ENCODE measurements at places on chromosomes 5 and 9.
A peak's percentile ranks its signal among the peaks of the same experiment; 100 is the strongest.

DNA sequence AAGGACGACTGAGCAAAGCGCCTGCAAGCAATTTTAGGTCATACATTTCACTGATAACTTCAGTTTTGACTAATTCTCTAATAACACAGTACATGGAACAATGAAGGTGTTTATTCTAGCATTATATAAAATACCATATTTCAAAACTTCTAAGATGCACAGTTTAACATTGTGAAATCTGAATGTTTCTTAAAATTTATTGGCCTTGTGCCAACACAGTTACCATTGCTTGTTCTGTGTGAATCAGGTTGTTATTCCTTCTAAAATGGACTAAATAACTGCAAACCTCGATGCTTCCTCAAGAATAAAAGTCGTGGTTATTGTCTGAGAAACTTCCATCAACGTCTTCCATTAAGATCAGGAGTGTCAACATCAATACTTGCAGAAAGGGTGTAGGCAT lies 8.0 kb downstream of the MCC start:
- DNase-seq, result no peak

DNA sequence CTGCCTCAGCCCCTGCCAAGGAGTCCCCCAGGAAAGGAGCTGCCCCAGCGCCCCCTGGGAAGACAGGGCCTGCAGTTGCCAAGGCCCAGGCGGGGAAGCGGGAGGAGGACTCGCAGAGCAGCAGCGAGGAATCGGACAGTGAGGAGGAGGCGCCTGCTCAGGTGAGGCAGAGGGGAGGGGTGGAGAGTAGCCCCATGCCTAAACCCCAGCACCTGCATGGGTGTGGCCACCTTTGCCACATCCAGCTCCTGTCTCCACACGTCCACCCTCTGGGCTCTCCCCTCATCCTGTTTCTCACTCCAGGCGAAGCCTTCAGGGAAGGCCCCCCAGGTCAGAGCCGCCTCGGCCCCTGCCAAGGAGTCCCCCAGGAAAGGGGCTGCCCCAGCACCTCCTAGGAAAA lies 17.2 kb downstream of the TCOF1 start:
- DNase-seq, result no peak

GRCh38 chr5:109329333-109330237 lies 80.2 kb downstream of the PJA2 start:
- DNase-seq, result no peak

DNA sequence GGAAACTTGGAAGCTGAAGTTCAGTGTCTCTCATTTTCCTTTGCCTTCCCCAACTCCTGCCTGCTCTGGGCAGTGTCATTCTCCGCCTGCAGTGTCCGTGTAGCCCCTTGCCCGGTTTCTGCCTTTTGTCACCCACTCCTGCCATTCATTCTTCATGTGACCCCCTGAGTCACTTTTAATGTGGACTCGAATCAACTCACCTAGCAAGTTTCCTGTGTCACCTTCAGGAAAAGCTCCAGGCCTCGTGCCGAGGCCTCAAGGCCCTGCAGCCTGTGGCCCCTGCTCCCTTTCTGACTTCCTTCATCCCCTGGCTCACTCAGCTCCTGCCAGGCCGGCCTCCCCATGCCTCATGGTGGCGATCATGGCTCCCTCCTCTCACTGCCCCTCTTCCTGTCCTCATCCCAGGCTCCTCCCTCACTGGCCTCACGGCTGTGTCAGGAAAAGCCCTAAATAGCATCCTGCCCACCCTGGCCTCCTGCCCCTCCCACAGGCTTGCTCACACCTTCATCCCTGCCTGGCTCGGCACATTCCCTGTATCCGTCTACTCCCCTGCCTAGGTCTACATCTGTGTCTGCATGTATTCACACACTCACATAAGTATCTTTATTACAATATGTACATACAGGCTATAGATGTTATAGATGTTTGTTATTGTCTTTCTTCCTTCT lies 294.9 kb downstream of the MED10 start:
- no peak for DNase-seq

DNA sequence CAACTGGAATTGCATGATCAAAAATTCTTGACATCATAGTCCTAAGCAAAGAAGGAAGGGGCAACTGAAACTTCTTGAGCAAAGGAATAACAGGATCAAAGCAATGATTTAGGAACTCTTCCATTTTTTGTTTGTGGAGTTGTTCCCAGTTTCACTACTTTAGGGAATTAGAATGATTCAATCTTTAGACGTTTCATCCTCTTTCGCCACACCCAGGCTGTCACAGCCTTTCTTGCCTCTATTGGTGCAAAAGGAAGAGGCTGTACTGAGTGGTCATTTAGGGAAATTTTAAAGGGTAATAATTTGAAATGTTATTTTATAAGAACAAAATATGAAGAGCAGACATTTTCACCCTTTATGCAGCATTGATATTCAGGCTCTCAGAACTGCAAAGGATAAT lies 1026.0 kb upstream of the ARRDC3 start:
- DNase-seq, result no peak

- DNase-seq, result no peak
These were observed 16.9 kb downstream of the PTCH1 start for GRCh38 chr9:95499847-95500246.

GRCh38 chr5:8394965-8395364 lies 526.0 kb downstream of the MTRR start:
- no peak for DNase-seq

DNA sequence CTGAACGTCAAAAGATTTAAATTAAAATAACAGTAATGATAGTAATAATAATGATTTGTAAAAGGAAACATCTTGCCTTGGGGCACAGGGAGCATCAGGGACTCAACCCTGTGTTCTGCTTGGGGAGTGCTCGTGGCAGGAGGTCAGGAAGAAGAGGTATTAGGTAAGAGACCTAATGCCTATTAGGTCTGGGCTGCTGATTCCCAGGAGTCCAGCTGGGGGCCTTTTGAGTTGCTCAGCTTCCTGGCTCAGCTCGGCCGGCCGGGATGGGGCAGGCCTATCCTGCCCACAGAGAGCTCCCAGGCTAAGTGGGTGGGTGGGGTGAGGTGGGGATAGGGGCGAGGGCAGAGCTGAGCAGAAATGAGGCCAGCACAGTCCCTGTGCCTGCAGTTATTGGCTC lies 17.5 kb downstream of the LMX1B start:
- DNase-seq, result no peak

DNA sequence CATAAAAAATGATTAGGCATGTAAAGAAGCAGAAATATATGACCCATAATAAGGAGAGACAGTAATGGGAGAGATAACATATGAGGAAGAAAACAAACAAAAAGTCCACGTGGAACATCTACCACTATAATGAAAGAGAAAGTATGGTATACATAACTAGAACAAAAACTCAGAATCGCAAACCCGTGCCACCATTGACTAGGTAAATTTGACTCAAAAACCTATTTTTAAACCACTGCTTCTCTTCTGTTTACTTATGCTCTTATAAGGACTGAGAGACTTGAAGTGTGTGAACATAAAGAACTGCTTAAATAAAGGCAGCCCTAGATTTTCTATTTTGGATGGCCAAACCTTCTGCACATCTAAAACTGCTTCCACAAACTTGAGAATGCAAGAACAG lies 330.7 kb downstream of the CAAP1 start:
- DNase-seq, result peak; percentile 6

DNA sequence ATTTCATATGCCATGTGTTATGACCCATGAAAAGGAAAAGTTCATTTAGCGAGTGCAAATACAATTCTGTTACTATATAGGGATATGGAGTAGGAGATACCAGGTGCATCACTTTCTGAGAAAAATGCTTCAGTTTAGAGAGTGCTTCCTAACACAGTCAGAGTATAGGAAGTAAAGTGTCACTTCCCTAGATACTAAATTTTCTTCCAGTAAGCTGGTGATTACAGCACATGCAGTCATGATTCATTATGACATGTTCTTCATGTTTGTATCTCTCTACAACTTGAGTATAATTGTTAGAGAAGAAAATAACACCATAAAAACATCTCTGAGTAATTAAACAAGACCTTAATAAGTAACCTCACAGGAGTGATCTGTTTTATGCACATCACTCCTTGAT lies 837.0 kb downstream of the DNAH5 start:
- no peak for DNase-seq

- DNase-seq, result no peak
These were observed 180.1 kb upstream of the NREP start for GRCh38 chr5:111937094-111937493.

GRCh38 chr9:104286799-104287198 lies 192.7 kb downstream of the SMC2 start:
- DNase-seq, result no peak

DNA sequence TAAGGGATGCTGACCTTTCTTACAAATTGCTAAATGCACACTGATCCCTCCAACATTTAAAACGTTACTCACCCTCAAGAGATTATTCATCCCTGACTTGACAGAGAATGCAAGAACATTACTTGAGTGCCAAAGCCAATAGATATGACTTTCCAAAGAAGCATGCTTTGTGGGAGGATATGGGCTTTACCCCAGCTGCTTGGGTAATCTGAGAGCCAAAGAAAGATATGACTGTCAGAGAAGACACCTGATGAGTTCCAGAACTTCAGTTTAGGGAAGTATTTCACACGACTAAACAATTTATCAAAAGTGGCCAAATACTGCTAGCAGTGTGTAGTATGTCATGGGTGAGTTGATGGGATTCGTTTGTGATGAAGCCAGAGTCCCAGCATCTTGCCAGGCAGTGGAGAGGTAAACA lies 7.4 kb upstream of the SPDL1 start:
- DNase-seq, result no peak

- DNase-seq, result no peak
These were observed 12.0 kb downstream of the TTC1 start for GRCh38 chr5:160020964-160021363.

DNA sequence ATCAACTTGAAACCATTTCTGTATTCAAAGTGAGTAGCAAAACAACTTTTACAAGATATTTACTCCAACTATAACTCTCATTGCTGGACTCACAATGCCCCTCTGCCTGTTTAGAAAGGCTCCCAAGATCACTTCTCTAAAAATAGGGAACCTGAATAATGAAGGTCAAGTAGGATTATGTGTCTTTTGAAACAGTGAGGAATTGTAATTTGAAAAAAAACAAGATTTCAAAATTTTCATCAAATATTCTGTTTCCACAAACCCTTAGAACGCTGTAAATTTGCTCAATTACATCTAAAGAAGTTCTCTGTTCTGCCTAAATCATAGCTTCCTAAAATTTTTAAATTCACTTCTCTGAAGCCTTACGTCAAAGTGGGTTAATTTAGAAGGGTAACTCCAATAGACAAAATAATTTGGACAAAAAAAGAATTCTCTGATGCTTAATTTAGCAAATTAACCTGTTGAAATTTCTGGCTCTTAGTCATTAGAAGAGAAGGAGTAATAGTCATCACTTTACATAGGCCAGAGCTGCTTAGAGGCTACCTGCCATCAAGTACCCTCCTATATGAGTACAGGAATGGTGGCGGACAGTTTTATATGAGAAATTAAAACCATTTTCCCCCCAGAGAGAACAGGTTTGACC lies 4.0 kb downstream of the ELL2 start:
- no peak for DNase-seq

GRCh38 chr9:113919382-113919781 lies 43.3 kb downstream of the ZNF618 start:
- DNase-seq, result no peak

DNA sequence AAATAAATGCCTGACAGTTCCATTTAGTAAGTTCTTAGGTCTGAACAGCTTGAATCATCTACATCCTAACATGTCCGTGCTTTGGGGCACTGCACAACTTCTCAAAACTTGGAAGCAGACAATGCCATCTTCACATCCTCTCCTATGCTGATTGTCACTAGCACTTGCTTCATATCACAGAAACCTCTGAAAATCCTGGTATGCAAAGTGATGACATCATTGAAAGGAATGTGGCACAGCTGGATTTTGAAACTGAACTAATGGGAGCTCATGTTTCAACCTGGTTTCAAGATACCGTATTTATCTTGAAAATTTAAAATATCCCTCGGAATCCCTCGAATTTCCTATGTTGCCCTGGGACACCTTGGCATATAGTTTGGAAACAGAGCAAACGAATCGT lies 490.2 kb upstream of the DAP start:
- DNase-seq, result no peak

DNA sequence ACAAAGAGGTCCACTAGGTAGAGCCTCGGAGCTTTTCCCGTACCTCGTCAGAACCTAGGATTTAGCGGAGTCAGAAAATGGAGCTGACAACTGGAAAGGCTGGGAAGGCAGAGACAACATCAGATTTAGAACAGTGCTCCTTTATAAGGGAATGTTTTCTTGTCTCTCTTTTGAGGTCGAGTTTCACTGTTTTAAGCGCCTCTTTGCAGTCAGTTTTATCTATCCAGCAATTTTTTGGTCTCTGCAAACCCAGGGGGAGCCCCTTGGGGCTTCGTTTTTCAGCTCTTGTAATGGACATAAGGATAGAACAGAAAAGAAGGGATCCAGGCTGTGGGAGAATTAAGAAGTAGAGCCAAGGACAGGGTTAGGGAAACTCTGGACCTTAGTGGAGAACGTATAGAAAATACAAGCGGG lies 80.5 kb downstream of the FNBP1 start:
- no peak for DNase-seq

DNA sequence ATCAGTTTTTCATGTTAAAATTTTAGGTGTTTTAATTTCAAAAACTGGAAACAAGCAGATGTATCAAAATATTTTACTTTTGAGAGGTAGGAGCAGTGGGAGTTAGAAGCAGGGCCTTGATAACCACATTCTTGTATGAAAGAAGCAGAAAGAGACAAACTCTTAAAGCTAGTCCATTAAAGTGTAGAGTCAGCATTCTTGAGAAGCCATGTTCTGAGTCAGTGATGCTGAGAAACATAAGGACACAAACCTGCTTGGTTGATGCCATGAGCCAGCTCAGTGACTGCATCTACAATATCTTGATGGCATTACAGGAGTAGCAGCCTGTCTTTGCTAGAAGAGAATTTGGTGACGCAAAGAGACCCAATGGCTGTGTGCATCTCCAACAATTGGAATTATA lies 826.1 kb upstream of the CTNND2 start:
- no peak for DNase-seq

- no peak for DNase-seq
These were observed 109.1 kb upstream of the PTGER4 start for GRCh38 chr5:40570408-40571129.

- no peak for DNase-seq
These were observed 120.4 kb downstream of the RAPGEF6 start for GRCh38 chr5:131514316-131515283.

- DNase-seq, result no peak
These were observed 180.5 kb downstream of the NFIB start for GRCh38 chr9:14133394-14133793.

GRCh38 chr5:9351546-9351945 lies 194.3 kb downstream of the SEMA5A start:
- no peak for DNase-seq

GRCh38 chr5:139344177-139344576 lies 2.5 kb downstream of the PAIP2 start:
- no peak for DNase-seq

GRCh38 chr5:149006426-149006825 lies 56.4 kb downstream of the SH3TC2 start:
- DNase-seq, result no peak
